H1 (cell line): ENCODE measurements at places on chromosomes 4 and X.

DNA sequence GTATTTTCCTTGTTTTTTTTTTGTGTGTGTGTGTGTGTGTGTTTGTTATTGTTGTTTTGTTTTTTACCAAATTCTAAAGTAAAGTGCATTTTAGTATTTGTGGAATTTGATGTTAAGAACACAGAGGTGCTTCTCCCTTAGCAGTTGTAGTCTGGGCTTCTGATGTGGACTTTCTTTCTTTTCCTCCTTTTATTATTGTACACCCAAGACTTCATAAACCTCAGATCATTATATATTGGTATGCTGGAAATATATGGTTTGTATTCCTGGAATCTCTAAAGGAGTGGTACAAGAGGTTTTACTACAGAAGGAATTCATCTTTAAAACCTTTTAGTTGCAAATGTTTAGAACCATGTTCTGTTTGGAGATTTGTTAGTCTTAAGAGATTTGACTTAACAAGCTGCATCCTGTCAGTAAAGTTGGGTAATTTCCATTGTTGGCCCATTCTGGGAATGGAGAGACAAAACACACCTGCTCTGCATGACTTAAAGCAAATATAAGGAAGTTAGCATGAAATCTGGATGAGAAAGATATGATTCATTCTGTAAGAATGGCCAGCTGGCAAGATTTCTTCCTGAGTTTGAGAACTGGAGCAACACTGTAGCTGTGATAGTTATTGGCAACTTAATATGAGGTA is 64.0 kb downstream of the SMAD1 start:
- no peak for DNase-seq

DNA sequence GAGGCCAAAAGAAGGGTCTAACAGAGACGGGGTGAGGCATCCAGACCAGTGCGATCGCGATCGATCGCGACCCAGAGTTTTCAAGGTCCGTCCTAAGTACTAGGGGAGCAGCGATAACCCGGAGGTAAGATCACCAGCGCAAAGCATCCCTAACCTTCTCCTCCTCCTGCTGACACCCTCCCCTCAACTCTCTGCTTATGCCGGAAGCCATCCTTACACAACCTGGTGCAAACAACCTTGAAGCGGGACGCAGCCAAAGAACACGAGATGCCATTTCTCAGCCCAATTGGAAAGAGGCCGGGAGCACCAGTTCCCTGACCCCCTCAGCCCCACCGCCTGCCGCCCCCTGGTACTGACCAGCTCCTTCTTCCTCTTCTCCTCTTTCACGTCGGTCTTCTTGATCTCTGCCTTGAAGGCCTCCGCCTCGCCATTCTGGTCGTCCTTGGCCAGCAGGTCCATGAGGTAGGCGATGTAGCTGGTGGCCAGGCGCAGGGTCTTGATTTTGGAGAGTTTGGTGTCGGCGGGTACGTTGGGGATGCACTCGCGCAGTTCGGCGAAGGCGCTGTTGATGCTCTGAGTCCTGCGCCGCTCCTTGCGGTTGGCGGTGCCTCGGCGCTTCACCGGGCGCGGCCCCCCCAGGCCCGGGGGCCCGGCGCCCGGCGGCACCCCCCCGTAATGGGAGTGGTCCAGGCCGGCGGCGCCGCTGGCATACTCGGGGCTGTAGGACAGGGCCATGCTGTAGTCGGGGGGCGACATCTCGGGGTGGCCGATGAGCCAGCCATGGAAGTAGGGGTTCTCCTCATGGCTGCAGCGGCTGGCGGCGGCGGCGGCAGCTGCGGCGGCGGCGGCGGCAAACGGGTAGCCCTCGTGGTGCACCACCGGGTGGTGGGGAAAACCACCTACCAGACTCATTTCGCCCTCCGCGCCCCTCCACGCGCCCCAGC is 1.4 kb downstream of the HAND2 start:
- DNase-seq = peak; percentile 80

GRCh38 chr4:124433500-124433899 is 279.0 kb downstream of the ANKRD50 start:
- DNase-seq = no peak

DNA sequence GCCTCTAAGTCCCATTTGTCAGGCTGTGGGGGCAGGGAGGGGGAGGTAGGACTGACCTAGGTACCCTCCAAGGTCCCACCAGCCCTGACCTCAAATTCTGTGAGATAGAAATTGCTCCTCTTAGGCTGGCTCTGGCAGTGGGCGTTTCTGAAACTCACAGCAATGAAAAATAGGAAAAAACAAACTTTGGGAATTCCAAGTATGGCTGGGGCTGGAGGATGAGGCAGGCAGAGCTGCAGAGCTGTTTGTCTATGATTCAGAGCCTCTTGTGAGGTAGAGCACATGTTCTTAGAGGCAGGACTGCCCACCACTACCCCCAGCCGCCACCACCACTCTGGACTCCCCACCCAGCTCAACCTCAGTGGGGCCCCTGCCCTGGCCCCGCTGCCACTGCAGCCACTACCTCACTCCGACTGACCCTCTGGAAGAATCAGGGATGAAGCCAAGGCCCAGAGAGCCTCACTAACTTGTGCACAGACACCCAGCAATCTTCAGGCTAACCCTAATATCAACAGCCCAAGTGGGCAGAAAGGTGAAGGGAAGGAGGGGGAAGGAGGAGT is 98.2 kb downstream of the PJA1 start:
- no peak for DNase-seq

DNA sequence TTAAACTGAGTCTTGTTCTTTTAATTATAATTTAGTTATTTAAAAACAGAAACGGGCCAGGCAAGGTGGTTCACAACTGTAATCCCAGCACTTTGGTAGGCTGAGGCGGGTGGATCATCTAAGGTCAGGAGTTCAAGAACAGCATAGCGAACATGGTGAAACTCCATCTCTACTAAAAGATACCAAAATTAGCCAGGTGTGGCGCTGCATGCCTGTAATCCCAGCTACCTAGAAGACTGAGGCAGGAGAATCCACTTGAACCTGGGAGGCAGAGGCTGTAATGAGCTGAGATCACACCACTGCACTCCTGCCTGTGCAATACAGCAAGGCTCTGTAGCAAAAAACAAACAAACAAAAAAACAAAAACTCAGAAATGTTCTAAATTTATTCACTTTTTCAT is 852.9 kb downstream of the TECRL start:
- no peak for DNase-seq

- no peak for DNase-seq
Observed at GRCh38 chr4:5112333-5113095, 61.2 kb downstream of the STK32B start.

DNA sequence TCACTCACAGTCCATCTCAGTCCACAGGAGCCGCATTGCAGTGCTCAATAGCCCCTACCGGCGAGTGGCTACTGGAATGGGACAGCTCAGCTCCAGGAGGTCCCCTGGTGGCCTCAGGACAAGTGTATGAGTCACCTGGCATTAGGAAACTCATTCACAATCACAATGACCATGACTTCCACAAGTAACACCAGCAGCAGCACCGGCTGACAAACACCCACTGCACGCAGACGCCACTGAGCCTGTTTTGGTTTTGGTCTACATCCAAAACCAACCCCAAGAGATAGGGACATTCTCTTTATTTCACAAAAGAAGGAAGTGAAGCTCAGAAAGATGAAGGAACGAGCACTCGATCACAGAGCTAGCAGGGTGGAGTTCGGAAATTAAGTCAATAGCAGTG is 8.1 kb downstream of the JAKMIP1 start:
- DNase-seq = no peak

DNA sequence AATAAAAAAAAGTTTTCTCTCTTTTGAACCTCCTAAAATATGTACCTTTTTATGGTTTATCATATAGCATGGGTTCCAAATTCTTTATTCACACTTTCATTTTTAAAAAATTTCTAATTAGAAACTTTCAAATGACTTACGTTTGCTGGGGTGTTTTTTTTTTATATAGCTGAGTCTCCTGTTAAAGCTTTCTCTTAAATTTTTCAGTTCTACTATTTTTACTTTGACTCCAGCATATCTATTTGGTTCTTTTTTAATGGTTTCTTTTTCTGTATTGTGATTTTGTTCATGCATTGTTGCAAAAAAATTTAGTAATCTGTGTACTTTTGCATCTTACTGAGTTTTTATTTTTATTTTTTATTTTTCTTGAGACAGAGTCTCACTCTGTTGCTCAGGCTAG is 22.3 kb downstream of the ZNF718 start:
- no peak for DNase-seq

DNA sequence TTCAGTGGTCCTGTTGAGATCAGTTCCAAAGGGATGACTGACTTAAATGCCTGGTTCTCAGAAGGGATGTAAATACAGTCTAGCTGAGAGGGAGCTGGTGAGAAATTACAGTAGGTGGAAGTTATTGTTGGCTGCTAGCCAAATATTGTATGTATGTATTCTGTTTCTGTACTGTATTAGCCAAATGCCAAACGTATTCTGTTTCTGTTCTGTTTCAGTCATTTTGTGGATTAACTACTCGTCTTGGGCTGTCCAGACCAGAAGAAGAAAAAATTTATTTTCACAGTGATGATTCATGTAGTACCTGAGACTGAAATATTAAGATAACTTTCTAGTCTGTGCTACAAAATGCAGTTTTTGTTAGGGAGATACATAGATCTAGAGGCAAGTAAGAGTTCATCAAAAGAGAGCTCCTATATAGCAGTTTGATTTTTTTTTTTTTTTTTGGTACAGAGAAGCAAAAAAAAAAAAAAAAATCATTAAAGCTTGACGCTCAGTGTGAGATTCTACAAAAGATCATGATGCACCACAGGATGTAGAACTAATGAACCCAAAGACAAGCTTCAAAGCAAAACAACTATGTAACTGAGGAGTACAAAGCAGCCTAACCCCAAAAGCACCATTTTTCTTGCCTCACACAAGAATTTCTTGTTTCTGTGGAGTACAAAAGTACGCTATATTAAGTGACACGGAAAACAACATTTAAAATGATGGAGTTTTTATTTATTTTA is 54.8 kb downstream of the CASP6 start:
- DNase-seq = no peak
